ENCODE measurements at places on chromosomes 4 and X.

- no peak for DNase-seq
These were observed 55.1 kb downstream of the RTL9 start for GRCh38 chrX:110413727-110414124.

GRCh38 chr4:10733481-10734062, 49.0 kb upstream of the CLNK start:
- DNase-seq: no peak

DNA sequence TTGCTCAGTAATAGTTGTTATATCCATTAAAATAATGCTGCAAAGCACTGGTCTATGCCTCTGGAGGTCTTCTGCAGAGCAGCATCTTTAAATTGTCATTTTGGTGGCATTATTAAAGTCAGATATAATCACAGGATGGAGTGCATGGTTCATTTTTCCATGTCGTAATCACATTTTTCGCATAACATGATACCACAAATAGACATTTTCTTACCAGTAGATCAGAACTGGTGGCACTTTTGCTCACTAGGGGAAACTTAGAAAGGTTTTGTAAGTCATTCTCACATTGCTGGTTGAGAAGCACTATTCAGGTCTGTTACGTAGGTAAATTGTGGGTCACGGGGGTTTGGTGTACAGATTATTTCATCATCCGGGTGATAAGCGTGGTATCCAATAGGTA, 484.5 kb upstream of the PRKX start:
- no peak for DNase-seq

DNA sequence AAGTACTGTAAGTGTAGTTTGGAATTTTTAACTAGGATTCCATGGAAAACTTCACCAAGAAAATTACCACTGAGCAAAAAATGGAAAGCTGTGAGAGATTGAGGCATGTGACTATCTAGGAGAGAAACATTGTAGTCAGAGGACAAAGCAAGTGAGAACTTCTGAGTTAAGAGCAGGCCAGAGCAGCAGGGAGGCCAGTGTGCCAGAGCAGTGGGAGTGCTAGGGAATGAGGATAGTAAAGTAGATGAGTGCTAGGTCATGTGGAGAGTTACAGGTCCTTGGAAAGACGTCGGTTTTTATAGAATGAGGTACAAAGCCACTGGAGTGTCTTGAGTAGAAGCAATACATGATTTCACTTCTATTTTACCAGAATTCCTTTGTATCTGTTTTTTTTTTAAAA, 52.7 kb upstream of the FAT4 start:
- DNase-seq: no peak

DNA sequence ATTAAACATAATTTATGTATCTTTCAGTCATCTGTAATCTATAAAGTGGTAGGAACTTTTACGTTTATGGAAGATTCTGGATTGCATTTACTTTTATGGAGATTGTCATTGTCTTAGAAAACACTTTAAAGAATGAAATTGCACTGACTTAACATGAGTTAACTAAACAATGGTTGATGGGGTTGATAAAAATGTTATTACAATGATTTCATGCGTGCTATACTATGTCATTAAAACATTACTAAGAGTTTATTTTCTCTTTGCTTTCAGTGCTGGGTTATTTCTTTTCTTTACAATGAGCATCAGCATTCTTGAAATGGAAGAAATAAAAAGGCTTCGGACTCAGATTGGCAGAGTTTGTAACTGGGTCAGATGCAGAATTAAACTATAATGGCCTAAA, 67.1 kb upstream of the PDLIM3 start:
- no peak for DNase-seq

DNA sequence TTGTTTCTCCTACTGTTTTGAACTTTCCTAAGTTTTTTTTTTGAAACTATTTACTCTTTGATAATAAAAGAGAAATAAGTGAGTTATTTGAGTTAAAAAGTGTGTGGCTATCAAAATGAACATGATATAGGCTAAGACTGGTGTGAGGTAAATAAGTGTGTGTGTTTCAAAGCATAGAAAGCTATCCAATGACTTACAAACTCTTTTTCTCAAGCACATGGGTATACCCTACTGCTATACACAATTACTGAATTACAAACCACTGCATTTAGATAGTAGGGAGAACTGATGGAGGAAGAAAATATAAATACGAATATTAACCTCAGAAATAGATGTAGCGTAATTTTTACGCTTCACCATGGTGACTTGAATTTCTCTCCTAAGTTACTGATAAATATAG, 305.8 kb upstream of the ANXA10 start:
- DNase-seq: no peak

GRCh38 chr4:101933855-101934254, 143.3 kb downstream of the BANK1 start:
- no peak for DNase-seq

DNA sequence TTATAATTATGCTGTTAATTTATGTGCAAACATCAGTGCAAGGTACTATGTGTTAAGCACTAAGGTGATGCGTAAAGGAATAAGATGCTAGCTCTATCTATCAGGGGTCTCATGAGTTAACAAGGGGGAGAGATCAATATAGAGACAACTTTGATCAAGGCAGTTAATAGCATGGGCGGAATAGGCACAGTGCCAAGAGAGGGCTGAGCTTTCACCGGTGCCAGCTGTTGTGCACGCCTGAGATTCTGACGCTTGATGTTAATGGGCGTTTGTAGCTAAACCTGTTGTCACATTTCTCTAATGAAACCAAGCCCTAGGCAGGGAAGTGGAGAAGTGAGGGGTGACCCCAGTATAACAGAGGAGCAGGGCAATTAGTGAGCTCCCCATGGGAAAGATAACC, 86.0 kb upstream of the NMU start:
- no peak for DNase-seq

GRCh38 chr4:53477636-53478035, 100.2 kb downstream of the FIP1L1 start:
- peak; percentile 23 for DNase-seq

DNA sequence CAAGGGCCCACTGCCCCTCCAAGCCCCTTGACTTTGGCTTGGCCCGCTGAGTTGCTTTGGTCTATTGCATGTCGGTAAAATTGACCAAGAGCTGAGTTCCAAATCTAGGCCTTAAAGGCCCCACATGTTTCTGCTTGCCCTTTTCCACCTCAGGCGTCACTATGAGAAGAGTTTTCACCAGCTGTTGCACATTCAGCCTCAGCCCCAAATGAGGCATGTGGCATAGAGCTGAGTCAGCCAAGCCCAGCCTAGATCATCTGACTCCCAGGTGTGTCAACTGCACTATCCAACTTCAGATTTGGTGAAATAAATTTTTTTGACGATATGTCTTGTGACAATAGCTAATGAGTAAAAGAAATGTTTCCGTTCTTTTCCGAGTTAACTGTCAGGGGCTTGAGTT, 424.5 kb upstream of the FAM47C start:
- no peak for DNase-seq

DNA sequence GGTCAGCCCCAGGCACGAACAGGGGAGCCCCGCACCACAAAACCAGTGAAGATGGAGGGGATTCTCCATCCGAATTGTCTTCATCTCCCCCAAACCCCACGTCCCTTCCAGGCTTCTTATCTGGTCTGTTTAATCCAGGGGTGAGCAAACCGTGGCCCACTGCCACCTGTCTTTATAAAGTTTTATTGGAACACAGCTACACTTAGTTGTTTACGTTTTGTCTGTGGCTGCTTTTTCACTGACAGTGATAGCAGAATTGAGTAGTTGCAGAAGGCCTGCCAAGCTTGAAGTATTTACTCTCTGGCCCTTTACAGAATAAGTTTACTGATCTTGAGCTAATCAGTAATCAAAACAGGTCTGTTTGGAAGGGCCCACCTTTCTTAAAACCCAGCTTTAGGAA, 324.0 kb downstream of the ARHGAP10 start:
- DNase-seq: no peak

- no peak for DNase-seq
These were observed 276.9 kb downstream of the RAB28 start for GRCh38 chr4:13207226-13207625.

- DNase-seq: peak; percentile 62
These were observed 3.1 kb downstream of the ZGRF1 start for GRCh38 chr4:112633477-112634235.

GRCh38 chr4:5028480-5028879, 9.2 kb upstream of the CYTL1 start:
- DNase-seq: no peak

DNA sequence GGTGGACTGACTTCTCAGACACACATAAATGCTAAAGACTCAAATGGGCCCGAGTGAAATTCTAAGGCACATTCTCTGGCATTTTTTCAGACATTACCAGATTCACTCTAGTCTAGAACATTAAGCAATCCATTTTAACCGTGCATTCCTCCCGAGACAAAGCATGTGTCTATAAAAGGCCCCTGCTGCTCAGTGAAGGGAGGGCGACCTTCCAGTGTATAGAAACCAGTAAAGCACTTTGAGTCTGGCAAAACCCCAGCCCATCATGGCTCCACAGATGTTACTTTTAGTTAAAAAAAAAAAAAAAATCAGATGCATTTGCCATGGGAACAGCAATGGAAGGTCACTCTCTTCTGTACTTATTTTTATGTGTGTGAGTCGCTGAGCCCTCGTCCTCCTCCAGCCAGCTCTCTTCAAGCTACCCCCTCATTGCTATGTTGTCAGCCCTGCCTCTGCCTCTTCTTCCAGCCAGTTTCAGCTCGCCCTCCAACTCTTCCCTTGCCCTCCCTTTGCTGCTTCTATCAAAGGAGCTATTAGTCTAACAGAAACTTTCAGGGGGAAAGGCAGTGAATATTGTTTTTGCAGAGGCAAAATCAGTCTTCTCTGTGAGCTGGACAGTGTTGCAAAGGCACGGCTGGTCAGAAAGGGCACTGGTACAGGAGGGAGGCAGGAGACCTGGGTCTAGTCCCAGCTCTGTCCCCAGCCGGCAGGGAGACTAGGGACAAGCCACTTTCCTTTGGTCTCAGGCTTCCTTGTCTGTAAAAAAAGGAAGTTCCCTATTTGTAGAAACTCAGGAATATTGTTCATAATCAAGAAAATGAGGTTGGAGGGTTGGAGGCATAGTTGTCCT, 644.2 kb downstream of the ZNF674 start:
- no peak for DNase-seq

- no peak for DNase-seq
These were observed 362.2 kb upstream of the SPANXN4 start for GRCh38 chrX:142663330-142664095.

All from hematopoietic multipotent progenitor cell treated with erythropoietin and hydrocortisone succinate and interleukin-3 and kit ligand, for 8 days (in vitro differentiated cells).